ENCODE measurements at places on chromosomes 7 and 10. TPM values are rescaled to one million over a fixed set of nuclear protein-coding genes. Genes with fewer than 3 reads are reported as not detected.

The STK31 gene
- 0.32 TPM for total RNA-seq

GRCh38 chr10:120768227-120768626 lies 82.9 kb upstream of the WDR11 start:
- DNase-seq = no peak

- no peak for DNase-seq
These were observed 102.0 kb downstream of the GLCCI1 start for GRCh38 chr7:8070451-8071180.

DNA sequence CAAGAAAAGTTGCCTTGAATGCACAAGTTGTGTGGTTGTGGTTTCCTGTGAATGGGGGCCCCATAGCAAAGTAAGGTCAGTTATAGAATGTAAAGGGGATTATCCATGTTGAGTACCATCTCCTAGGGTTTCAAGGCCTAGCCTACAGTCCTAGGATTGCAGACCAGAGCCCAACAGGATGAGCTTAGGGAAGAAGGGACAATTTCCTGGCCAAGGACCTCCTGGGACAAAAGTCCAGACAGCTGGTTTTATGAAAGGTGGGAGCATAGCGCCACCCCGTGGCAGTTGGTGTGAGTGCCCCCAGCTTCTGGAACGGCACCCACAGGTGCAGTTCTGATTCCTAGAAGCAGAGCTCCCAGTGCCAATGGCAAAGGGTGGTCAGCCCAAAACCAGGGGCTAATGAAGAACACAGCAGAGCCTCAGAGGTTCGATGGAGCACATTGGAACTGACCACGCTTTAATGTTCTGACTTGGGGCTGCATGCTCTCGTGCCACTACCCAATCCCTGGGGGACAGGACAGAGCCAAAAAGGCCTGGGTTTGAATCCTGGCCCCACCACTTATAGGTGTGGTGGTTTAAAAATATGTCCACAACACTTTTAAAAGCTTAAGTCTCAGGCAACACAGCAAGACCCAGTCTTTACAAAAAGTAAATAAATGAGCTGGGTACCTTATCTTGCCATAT lies 25.8 kb upstream of the TMEM120A start:
- DNase-seq = peak; percentile 38
